Natural killer cell treated with Interleukin-12 subunit alpha and Interleukin-12 subunit beta and Interleukin-15 and Interleukin-18, amount 100 ng/mL, for 72 hours (primary cell): ENCODE measurements at places on chromosomes 16 and 17. TPM values are rescaled to one million over a fixed set of nuclear protein-coding genes. Genes with fewer than 3 reads are reported as not detected.
A peak's percentile ranks its signal among the peaks of the same experiment; 100 is the strongest.

TM4SF5 gene
- not detected for total RNA-seq

PRKCB gene
- 273 TPM for total RNA-seq

CHST6 gene
- 0.08 TPM for total RNA-seq

WFDC1 gene
- not detected for total RNA-seq

ZNF598 gene
- 83.1 TPM for total RNA-seq

MYO19 gene
- 333 TPM for total RNA-seq

MT1E gene
- 148 TPM for total RNA-seq

- peak; percentile 76 for DNase-seq
Measured at GRCh38 chr17:40515491-40516041, 14.1 kb upstream of the TNS4 start.

DNA sequence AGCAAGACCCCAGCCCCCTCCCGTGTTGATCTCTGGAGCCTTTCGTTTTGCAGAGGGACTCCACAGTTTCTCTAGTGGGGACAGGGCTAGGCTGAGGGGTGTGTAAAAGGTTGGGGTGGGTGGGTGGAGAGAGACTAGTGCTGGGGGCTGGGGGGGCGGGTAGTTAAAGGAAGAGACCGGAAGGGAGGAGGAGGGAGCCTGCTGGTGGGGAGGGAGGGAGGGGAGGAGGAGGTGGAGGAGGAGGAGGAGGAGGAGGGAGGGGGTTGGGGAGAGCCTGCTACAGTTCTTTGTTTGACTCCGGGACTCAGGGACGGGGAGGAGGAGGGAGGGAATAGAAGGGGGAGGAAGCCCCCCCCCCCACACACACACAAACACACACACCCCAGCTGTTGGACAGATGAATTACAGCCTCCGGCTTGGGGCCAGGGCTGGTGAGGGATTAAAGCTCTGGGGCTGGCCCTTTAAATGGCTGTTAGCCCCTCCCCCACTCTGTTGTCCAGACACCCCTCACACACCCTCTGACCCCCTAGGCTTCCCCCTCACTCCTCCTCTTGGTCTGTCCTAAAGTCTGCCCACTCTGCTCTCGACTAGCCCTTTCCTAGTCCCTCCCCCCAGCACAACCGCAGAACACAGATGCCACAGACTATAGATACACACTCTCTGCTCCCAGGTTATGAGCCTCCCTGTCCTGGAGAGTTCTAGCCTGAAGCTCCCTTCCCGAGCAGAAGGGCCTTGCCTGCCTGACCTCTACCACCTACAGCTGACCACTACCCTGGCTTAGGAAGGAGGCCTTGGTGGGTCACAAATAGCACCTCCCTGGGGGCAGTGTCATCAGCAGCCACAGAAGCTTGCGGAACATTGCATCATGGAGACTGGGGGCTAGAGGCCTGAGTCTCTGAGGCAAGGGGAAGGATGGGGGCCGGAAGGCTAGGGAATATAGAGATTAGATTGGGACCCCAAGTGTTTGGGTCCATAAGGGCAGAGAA lies 4.4 kb downstream of the KDM6B start:
- peak; percentile 68 for DNase-seq

GRCh38 chr16:9869776-9870175 lies 312.5 kb downstream of the GRIN2A start:
- DNase-seq: no peak

DNA sequence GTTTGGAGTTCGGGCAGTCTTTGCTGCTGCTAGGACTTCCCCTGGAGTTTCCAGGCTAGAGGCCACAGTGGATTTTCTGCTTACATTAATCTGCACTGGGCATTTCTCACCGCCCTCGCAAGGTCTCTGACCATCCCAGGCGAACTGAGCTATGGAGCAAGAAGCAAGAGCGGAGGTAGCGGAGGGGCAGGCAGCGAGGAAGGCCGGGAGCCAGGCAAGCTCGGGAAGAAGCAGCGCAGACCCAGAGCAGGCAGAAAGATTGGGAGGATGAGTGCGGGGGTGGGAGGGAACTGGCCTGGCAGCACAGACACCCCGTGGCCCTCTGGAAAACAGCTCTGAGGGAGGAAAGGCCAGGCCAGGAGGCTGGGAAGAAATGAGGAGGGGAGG lies 3.8 kb downstream of the COTL1 start:
- DNase-seq: no peak

- no peak for DNase-seq
Measured at GRCh38 chr17:72297326-72298115, 176.7 kb downstream of the SOX9 start.

- no peak for DNase-seq
Measured at GRCh38 chr17:79980246-79981043, 55.2 kb downstream of the TBC1D16 start.

GRCh38 chr17:74426551-74427047 lies 5.3 kb upstream of the GPRC5C start:
- DNase-seq: no peak
